Adipocyte (in vitro differentiated cells): ENCODE measurements at places on chromosomes 13 and 19.

DNA sequence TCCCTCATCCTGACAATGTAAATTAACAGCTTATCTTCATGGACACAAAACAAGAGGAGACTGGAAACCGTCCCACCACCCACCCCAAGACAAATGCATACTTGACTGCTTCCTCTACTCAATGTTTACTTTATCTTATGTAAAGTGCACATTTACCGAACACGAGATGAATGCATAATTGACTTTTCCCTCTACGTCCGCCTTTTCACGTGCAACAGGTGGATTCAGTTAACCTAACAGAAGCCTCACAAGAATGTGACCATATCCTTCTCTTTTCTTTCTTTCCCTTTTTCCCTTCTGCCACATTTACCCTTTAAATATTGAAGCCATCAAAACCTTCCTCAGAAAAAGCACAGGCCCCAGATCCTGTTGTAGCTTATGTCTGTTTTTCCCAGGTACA, 468.0 kb downstream of the UQCRFS1 start:
- DNase-seq = no peak

GRCh38 chr13:48564056-48564455, 31.2 kb upstream of the RCBTB2 start:
- DNase-seq = no peak

DNA sequence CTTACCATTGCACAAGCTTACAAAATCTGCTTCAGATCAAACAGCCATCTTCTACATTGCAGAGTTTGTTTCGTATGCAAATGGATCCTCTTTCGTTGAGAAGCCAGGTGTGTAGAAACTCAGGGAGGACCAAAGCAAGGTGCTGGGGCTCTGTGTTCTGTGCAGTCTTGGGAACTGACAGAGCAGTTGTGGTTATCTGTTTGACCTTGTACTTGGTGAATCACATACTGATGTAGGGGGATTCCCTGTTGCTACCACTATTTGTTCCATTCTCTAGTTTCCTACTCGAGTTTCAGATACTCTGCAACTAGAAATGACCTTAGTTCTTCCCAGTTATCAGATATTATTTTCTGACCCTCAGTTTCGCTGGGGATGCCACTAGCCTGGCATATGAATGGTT, 95.2 kb upstream of the CLDN10 start:
- no peak for DNase-seq

DNA sequence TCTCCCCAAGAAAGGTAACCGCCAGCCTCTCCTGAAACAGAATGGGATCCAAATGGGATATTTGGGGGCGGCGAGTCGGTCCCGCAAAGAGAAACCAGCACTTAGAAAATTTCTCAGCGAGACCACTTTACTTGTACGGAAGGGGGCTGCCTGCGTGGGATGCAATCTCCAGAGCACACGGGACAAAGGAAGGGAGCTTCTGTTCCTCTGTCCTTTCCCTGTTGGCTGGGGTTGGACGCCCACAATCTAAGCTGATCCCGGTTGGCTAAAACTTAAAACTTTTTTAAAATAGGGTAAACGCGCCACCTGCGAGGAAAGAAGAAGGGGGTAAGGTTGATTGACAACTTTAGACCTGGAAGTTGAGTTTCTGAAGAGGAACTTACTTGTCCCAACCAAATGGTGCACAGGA, 826 bp upstream of the BSG start:
- DNase-seq = peak; percentile 73

DNA sequence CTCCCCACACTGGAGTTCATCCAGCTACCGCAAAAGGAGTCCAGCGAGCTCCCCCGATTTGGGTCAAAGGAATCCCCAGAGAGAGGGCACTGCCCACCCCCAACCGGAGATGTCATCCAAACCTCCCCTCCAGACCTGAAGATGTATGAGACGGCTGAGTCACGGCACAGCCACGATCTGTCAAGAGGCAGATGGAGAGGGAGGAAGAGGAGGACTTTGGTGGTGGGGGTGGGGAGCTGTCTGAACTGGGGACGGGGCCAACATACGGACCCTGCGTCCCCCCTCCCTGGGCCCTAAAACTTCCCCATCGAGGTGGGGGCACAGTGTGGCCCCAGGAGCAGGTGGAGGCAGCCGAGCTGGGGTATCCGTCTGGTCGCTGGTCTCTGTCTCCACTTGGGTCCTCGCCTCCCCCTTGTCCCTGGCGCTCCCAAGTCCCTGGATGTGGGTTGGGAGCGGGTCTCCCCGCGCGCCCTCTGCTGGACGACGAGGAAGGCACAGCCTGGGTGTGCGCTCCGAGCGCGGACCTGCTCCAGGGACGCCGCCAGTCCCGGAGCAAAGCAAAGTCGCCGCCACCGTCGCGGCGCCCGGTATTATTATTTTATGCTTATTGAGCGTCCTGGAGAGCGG, 3.8 kb downstream of the PDE4A start:
- DNase-seq = peak; percentile 90

- DNase-seq = peak; percentile 69
These were observed 333.4 kb downstream of the ITGBL1 start for GRCh38 chr13:101785858-101786257.

DNA sequence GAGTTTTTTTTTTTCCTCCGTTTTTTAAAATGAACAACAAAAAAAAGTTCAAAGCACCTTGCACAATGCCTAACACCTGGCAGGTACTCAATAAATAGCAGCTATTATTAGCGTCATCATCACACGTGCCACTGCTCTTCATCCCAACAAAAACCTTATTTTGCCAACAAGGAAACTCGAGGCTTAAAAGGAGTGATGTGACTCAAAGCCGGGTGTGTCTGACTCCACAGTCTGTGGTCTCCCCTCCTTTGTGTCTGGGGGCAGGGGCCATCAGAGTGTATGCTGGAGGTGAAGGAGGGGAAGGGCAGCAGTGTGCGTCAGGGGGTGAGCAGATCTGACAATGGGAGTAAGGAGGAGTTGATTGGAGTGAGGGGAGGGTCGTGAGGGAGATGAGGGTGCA, 34.1 kb upstream of the POU2F2 start:
- DNase-seq = no peak

GRCh38 chr13:46598140-46598819, 45.3 kb downstream of the LRCH1 start:
- DNase-seq = no peak

GRCh38 chr13:49657241-49657641, 28.9 kb downstream of the ARL11 start:
- no peak for DNase-seq

- peak; percentile 27 for DNase-seq
These were observed 31.6 kb downstream of the CCNE1 start for GRCh38 chr19:29843180-29844051.

- no peak for DNase-seq
These were observed at the start of gene FFAR1 for GRCh38 chr19:35347171-35347929. Gene FFAR1, plus strand, starts transcription at chr19:35347902. Its CDS starts 3,650 bp downstream, at chr19:35351552.

DNA sequence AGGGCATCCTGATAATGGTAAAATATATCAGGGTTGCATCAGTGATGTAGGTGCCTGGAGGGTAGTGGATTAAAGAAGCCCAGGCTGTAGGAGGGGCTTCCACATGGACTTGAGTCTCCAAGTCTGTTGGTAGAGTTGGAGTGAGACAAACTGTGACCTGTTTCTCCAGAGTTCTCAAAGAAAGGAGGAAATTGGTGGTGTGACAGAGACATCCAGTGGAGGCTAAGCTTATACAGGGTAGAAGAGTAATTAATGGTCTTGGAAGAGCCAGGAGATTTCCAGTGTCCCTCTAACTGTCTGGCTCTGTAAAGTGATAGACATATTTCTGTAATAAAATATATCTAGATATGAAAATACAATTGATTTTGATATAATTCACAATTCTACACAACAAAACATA, 61.1 kb downstream of the GPC5 start:
- DNase-seq = no peak

GRCh38 chr13:104837756-104838155, 1697.7 kb downstream of the EFNB2 start:
- no peak for DNase-seq
